ENCODE measurements at places on chromosomes 11 and 22.
A peak's percentile ranks its signal among the peaks of the same experiment; 100 is the strongest.

DNA sequence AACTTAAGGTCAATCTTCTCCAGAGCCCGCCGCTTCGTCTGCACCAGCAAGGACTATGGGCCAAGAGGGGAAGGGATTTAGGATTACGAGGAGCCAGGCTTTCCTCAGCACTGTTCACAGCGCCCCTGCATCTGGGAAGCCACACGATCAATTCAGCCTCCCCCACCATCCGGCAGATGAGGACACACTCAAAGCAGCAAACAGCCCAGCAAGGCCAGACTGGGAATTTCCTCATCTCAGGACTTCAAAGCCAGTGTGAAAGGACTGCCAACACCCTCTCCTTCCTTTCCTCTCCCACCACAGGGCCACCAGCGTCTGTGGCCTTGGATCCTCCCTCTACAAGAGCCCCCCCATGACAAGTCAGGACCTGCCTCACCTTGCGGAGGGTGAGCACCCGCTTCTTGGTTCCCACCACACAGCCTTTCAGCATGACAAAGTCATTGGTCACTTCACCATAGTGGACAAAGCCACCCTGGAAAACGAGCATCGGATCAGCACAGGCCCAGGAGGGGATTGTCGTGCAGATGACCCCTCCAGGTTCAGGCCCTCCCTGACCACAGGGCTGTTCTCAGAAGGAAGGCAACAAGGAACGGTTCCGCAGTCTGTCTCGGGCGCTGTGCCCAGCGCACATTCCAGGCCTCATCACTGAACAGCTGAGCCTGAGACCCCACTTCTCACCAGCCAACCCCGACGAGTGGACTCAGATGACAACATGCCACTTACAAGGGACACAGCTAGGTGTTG, 6.0 kb downstream of the RPL3 start:
- no peaks in the 10 kb centered on the region for H3K27me3 ChIP-seq
- no peak overlapping the region for H3K27ac ChIP-seq
- no peak overlapping the region for H3K4me3 ChIP-seq
- no peak for DNase-seq
- H3K4me1 ChIP-seq, result peaks cover 31% of the 10 kb centered on the region

DNA sequence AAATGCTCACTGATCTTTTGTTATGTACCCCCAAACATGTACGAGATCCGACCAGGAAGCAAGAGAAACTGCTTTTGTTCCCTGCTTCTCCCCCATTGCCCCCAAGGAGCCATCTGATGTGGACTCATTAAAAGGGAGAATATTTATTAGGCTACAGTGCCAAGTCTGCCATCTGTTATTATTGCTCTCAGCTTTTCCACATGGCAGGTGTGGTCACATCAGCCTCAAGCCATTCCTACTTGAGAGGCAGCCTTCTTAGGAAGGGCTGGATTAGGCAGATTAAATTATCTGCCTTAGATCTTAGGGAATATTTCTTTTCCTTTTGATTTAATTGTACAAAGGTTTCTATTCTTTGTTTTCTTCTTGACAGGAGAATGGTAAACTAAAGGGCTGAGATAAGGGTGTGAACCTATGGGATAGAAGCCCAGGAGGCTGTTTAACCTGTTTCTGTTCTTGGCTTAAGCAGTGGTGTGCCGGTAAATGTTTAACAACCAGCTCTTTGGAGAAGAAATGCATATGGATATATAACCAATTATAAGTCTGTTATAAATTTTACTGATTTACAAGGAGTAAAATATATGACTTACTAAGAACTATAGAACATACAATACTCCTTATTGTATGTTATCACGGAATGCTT, 88.8 kb downstream of the PDHX start:
- H3K4me3 ChIP-seq, result no peak overlapping the region
- H3K36me3 ChIP-seq, result no peaks in the 10 kb centered on the region
- H3K27me3 ChIP-seq, result no peaks in the 10 kb centered on the region

- no peak overlapping the region for H3K4me3 ChIP-seq
- H3K27ac ChIP-seq, result no peak overlapping the region
- no peaks in the 10 kb centered on the region for H3K27me3 ChIP-seq
- peak; percentile 72 for DNase-seq
- no peaks in the 10 kb centered on the region for H3K4me1 ChIP-seq
Observed at GRCh38 chr22:24938741-24939341, 7.7 kb downstream of the LHFPL7 start.

GRCh38 chr11:76501526-76502202, 56.8 kb downstream of the EMSY start:
- H3K27me3 ChIP-seq, result no peaks in the 10 kb centered on the region
- DNase-seq, result no peak
- H3K4me3 ChIP-seq, result no peak overlapping the region
- no peaks in the 10 kb centered on the region for H3K4me1 ChIP-seq
- H3K36me3 ChIP-seq, result no peaks in the 10 kb centered on the region
- H3K27ac ChIP-seq, result no peak overlapping the region

GRCh38 chr11:76598426-76598839, 72.1 kb downstream of the LRRC32 start:
- DNase-seq, result peak; percentile 36
- H3K27ac ChIP-seq, result no peak overlapping the region
- H3K4me3 ChIP-seq, result no peak overlapping the region
- H3K27me3 ChIP-seq, result no peaks in the 10 kb centered on the region
- peaks cover 11% of the 10 kb centered on the region for H3K4me1 ChIP-seq

DNA sequence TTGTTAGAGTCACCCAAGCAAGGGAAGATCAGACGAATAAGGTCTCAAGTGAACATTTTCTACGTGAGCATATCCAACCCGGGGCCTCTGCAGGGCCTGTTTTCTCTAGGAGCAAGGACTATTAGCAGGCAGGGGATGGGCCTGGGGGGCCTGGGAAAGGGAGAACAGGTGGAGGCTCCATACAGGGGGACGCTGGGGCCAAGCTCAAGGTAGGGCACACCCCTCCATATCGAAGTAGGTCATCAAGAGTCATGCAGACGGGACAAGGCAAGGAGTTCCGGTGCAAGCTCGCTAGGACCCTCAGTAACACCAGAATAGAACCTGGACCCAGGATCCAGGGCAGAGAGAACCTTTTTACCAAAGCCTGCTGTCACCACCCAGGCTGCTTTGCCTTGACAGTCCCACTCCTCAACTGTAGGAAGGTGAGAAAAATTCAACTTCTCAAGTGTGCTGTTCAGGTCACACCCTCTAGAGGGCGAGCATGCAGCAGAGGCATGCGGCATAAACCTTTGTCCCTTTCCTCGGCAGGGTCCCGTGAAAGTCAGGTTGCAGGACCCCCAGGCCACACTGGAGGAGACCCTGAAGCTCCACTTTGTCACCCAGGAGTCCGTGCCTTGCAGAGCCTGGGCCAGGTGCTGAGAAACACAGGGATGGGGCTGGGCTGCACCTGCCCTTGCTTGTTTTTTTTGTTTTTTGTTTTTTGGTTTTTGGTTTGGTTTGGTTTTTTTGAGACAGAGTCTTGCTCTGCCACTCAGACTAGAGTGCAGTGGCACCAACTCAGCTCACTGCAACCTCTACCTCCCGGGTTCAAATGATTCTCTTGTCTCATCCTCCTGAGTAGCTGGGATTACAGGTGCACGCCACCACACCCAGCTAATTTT, 8.6 kb upstream of the APOBEC3B start:
- no peaks in the 10 kb centered on the region for H3K36me3 ChIP-seq
- peak; percentile 65 for DNase-seq
- H3K27me3 ChIP-seq, result no peaks in the 10 kb centered on the region
- H3K27ac ChIP-seq, result no peak overlapping the region

- H3K4me3 ChIP-seq, result no peak overlapping the region
- no peak overlapping the region for H3K27ac ChIP-seq
- DNase-seq, result no peak
- no peaks in the 10 kb centered on the region for H3K36me3 ChIP-seq
Observed at GRCh38 chr22:44260216-44261035, 52.3 kb downstream of the SHISAL1 start.

- no peak overlapping the region for H3K27ac ChIP-seq
- no peak for DNase-seq
- no peak overlapping the region for H3K4me3 ChIP-seq
Observed at GRCh38 chr22:43885786-43886185, 6.0 kb downstream of the PNPLA5 start.

- H3K36me3 ChIP-seq, result no peaks in the 10 kb centered on the region
- H3K4me3 ChIP-seq, result no peak overlapping the region
- no peaks in the 10 kb centered on the region for H3K4me1 ChIP-seq
- DNase-seq, result no peak
- no peaks in the 10 kb centered on the region for H3K27me3 ChIP-seq
Observed at GRCh38 chr11:120384476-120384875, 48.3 kb downstream of the ARHGEF12 start.

GRCh38 chr11:1672613-1673350, 24.2 kb upstream of the KRTAP5-6 start:
- H3K27ac ChIP-seq, result peak overlapping the region; percentile 85
- H3K27me3 ChIP-seq, result no peaks in the 10 kb centered on the region
- H3K36me3 ChIP-seq, result no peaks in the 10 kb centered on the region
- no peak overlapping the region for H3K4me3 ChIP-seq
- DNase-seq, result no peak
- H3K4me1 ChIP-seq, result peaks cover 36% of the 10 kb centered on the region

DNA sequence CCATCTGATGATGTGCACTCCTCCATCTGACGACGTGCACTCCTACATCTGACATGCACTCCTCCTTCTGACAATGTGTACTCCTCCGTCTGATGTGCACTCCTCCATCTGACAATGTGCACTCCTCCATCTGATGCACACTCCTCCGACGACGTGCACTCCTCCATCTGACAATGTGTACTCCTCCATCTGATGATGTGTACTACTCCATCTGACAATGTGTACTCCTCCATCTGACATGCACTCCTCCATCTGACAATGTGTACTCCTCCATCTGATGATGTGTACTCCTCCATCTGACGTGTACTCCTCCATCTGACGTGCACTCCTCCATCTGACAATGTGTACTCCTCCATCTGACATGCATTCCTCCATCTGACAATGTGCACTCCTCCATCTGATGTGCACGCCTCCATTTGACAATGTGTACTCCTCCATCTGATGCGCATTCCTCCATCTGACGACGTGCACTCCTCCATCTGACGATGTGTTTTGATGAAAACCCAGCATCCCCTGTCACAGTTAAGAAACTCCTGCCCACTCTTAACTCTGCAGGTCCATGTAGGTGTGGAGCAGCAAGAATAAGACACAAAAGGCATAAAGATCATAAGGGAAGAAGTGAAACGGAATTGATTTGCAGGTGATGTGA, 9.7 kb upstream of the IL17REL start:
- H3K27me3 ChIP-seq, result peaks cover 5% of the 10 kb centered on the region
- DNase-seq, result no peak
- no peaks in the 10 kb centered on the region for H3K36me3 ChIP-seq
- H3K27ac ChIP-seq, result no peak overlapping the region

DNA sequence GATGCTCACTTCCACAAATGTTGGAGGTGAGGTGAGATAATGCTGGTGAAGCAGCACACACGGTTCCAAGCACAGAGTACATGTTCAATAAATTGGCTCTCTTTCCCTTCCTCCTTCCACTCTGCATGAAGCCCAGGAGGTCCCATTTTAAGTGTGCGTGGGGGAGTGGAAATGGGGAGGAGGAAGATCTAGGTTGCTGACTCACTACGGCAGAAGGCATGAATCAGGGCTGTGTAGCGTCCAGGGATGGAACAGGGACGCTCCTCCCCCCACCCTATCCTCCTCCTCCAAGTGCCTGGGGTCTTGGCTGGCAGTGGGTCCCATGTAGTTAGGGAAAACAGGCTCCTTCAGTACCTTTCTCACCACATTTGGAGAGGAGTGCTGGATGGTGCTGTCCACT, 44.2 kb downstream of the TRIM66 start:
- H3K4me1 ChIP-seq, result no peaks in the 10 kb centered on the region
- no peaks in the 10 kb centered on the region for H3K36me3 ChIP-seq
- no peak for DNase-seq
- H3K27ac ChIP-seq, result no peak overlapping the region

- no peak overlapping the region for H3K4me3 ChIP-seq
- no peaks in the 10 kb centered on the region for H3K36me3 ChIP-seq
- no peaks in the 10 kb centered on the region for H3K27me3 ChIP-seq
- H3K27ac ChIP-seq, result no peak overlapping the region
Observed at GRCh38 chr11:71182791-71183677, 69.3 kb downstream of the SHANK2 start.

- no peak overlapping the region for H3K27ac ChIP-seq
- H3K4me1 ChIP-seq, result peaks cover 11% of the 10 kb centered on the region
- H3K36me3 ChIP-seq, result no peaks in the 10 kb centered on the region
Observed at GRCh38 chr11:45278714-45279113, 7.4 kb downstream of the SYT13 start.

Measured in hepatocyte (in vitro differentiated cells).